ENCODE measurements at places on chromosomes 5 and 9. TPM values are rescaled to one million over a fixed set of nuclear protein-coding genes. Genes with fewer than 3 reads are reported as not detected.

PCDHB7 gene
- total RNA-seq: 0.19 TPM

C9orf153 gene
- 0.65 TPM for total RNA-seq

GHR gene
- total RNA-seq: 0.19 TPM

CYFIP2 gene
- total RNA-seq: 80.6 TPM

DRD1 gene
- 0.19 TPM for total RNA-seq

LTC4S gene
- total RNA-seq: 2.2 TPM

GMCL2 gene
- total RNA-seq: 0.13 TPM

DAB2IP gene
- 41.4 TPM for total RNA-seq

PDE4D gene
- total RNA-seq: 3.1 TPM

FCN2 gene
- not detected for total RNA-seq

GRCh38 chr5:121182788-121183490, 668.7 kb upstream of the FTMT start:
- H3K4me1 ChIP-seq: no peaks in the 10 kb centered on the region
- no peak for DNase-seq
- H3K27ac ChIP-seq: no peak overlapping the region
- no peaks in the 10 kb centered on the region for H3K36me3 ChIP-seq

GRCh38 chr9:112037281-112038016, 137.6 kb downstream of the SUSD1 start:
- DNase-seq: no peak
- peaks cover 8% of the 10 kb centered on the region for H3K4me1 ChIP-seq
- no peak overlapping the region for H3K27ac ChIP-seq
- no peaks in the 10 kb centered on the region for H3K27me3 ChIP-seq
- no peak overlapping the region for H3K4me3 ChIP-seq

DNA sequence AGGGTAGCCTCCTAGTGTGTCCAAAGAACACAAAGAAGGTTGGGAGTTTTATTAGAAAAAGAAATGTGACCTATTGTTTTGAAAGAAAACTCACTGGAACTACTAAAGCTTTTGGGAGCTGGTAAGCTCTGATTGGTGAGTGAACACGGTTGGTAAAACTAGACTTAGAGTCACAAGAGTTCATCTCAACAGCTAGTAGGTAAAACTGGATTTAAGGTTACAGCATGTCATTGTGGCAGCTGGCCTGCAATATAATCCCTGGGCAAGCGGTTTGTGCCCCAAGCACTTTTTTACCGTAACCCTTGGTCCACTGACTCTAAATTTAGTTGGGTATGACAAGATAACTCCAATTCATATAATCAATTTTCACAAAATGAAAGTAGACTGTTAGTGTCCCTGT, 47.4 kb downstream of the UBAP2 start:
- DNase-seq: no peak
- no peak overlapping the region for H3K27ac ChIP-seq
- no peak overlapping the region for H3K4me3 ChIP-seq
- H3K36me3 ChIP-seq: peaks cover 12% of the 10 kb centered on the region

- H3K27me3 ChIP-seq: no peaks in the 10 kb centered on the region
- no peak overlapping the region for H3K27ac ChIP-seq
- no peak for DNase-seq
- H3K4me1 ChIP-seq: no peaks in the 10 kb centered on the region
- no peaks in the 10 kb centered on the region for H3K36me3 ChIP-seq
Observed at GRCh38 chr5:61860978-61861377, 445.0 kb upstream of the KIF2A start.

DNA sequence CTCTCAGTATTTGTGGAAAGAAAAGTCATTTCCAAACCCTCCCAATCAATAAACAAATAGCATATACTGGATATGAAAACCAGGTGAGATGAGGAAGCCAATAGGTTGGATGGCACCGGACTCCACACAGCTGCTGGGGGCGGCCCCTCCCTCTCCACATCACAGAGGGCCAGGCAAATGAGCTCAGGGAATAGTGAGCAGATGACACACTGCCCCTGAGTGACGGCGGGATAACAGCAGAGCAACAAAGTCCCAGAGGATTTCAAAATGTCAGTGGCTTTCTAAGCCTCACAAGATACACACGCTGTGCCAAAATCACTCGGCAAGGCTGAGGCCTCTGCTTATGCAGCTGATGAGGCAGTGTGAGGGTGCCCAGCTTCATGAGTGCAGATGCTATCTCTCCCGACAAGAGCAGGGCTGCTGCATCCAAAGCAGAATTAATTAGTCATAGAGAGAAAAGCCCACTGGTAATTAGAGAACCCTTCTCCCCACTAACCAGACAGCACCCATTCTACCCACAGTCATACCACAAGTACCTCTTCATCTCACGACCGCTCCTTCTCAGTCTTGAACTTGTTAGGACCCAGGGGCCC, 235.0 kb upstream of the NFIL3 start:
- H3K27me3 ChIP-seq: no peaks in the 10 kb centered on the region
- no peak for DNase-seq
- no peak overlapping the region for H3K4me3 ChIP-seq
- H3K4me1 ChIP-seq: no peaks in the 10 kb centered on the region
- no peak overlapping the region for H3K27ac ChIP-seq

DNA sequence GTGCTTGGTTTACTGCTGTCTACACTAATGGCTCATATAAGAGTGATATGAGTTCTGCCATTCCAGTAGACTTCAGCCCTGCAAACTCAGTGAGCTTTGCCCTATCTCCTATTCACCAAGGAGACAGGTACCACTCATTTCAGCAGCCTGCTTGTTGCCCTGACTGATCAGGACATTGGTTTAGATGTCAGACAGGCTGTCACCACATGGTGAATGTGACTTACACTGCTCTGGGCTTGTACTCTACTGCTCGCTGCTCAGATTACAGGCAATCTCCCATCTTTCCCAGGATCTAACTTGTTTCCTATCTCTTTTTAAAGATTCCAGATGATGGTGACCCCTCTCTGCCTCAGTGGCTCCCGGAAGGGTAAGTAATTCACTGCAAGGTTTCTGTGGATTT, 123.3 kb upstream of the RUSC2 start:
- H3K27me3 ChIP-seq: no peaks in the 10 kb centered on the region
- H3K27ac ChIP-seq: no peak overlapping the region

GRCh38 chr9:111983484-111983908, 86.9 kb downstream of the UGCG start:
- no peaks in the 10 kb centered on the region for H3K27me3 ChIP-seq
- no peak overlapping the region for H3K4me3 ChIP-seq
- no peaks in the 10 kb centered on the region for H3K36me3 ChIP-seq
- no peaks in the 10 kb centered on the region for H3K4me1 ChIP-seq
- no peak for DNase-seq

GRCh38 chr9:127634021-127634420, 21.9 kb downstream of the STXBP1 start:
- no peaks in the 10 kb centered on the region for H3K27me3 ChIP-seq
- H3K36me3 ChIP-seq: no peaks in the 10 kb centered on the region
- H3K4me1 ChIP-seq: peaks cover 16% of the 10 kb centered on the region
- H3K27ac ChIP-seq: no peak overlapping the region
- DNase-seq: no peak

DNA sequence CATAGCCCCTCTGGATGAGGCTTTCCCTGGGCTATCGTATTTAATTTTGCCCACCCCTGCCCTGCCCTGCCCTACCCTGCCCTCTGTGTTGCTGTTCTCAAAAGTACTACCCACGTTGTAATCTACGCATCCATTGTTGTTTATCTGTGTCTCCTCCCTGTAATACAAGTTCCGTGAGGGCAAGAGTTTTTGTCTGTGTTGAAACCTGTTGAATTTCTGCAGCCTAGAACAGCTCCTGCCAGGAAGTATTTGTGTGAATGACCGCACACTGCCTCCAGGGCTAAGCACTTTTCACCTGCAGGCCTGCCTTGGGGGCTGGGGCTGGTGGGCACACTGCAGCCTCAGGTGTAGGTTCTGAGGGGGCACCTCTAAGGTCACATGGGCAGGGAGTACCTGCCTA, 244.8 kb downstream of the HSPA4 start:
- H3K4me3 ChIP-seq: no peak overlapping the region
- no peaks in the 10 kb centered on the region for H3K27me3 ChIP-seq
- no peak for DNase-seq

GRCh38 chr5:8528106-8528505, 659.2 kb downstream of the MTRR start:
- no peak for DNase-seq
- no peaks in the 10 kb centered on the region for H3K27me3 ChIP-seq
- no peak overlapping the region for H3K4me3 ChIP-seq
- H3K36me3 ChIP-seq: no peaks in the 10 kb centered on the region
- no peaks in the 10 kb centered on the region for H3K4me1 ChIP-seq

- H3K36me3 ChIP-seq: no peaks in the 10 kb centered on the region
- no peaks in the 10 kb centered on the region for H3K4me1 ChIP-seq
- DNase-seq: no peak
Observed at GRCh38 chr5:42586625-42587024, 163.4 kb downstream of the GHR start.

GRCh38 chr5:42875211-42875610, 63.5 kb upstream of the SELENOP start:
- H3K4me3 ChIP-seq: no peak overlapping the region
- H3K36me3 ChIP-seq: no peaks in the 10 kb centered on the region
- H3K27me3 ChIP-seq: no peaks in the 10 kb centered on the region
- H3K27ac ChIP-seq: no peak overlapping the region
- H3K4me1 ChIP-seq: no peaks in the 10 kb centered on the region

GRCh38 chr9:121652021-121652837, 795 bp downstream of the DAB2IP start:
- no peak for DNase-seq
- H3K4me1 ChIP-seq: peaks cover 43% of the 10 kb centered on the region
- no peaks in the 10 kb centered on the region for H3K36me3 ChIP-seq
- H3K27me3 ChIP-seq: no peaks in the 10 kb centered on the region

DNA sequence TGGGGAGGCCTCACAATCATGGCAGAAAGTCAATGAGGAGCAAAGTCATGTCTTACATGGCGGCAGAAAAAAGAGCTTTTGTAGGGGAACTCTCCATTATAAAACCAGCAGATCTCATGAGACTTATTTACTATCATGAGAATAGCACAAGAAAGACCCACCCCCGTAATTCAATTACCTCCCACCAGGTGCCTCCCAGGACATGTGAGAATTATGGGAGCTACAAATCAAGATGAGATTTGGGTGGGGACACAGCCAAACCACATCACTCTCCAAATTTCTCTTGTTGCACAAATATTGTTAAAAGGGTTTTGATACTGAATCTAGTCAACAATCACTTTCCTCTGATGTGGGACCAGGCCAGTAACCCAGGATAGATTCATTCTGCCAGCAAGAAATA, 1176.1 kb downstream of the CDH9 start:
- H3K4me3 ChIP-seq: no peak overlapping the region
- H3K4me1 ChIP-seq: no peaks in the 10 kb centered on the region
- no peaks in the 10 kb centered on the region for H3K36me3 ChIP-seq

GRCh38 chr9:27933210-27934025, 360.1 kb upstream of the C9orf72 start:
- H3K27ac ChIP-seq: no peak overlapping the region
- H3K36me3 ChIP-seq: no peaks in the 10 kb centered on the region
- no peaks in the 10 kb centered on the region for H3K4me1 ChIP-seq
- no peak for DNase-seq
- H3K4me3 ChIP-seq: no peak overlapping the region
- no peaks in the 10 kb centered on the region for H3K27me3 ChIP-seq

GRCh38 chr9:15697446-15697851, 144.6 kb downstream of the CCDC171 start:
- no peak overlapping the region for H3K4me3 ChIP-seq
- H3K27me3 ChIP-seq: no peaks in the 10 kb centered on the region
- H3K4me1 ChIP-seq: no peaks in the 10 kb centered on the region
- DNase-seq: no peak
- no peaks in the 10 kb centered on the region for H3K36me3 ChIP-seq
- no peak overlapping the region for H3K27ac ChIP-seq

DNA sequence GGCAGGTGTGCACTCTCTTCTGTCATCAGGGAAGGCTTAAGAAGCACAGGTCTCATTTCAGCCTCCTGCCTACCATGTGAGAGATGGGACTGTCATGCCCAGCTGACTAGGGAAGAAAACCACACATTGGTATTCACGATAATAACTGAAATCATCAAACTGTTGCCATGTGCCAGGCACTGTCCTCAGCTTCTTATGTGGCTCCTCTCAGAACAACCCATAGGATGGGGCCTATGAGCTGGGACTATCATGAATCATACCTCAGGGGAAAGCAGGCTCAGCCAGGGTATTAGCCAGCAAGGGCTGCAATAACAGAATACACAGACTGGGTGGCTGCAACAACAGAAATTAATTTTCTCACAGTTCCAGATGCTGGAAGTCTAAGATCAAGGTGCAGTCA, 3.3 kb downstream of the AFAP1L1 start:
- H3K27me3 ChIP-seq: peaks cover 8% of the 10 kb centered on the region
- DNase-seq: no peak
- H3K27ac ChIP-seq: no peak overlapping the region
- no peak overlapping the region for H3K4me3 ChIP-seq
- peaks cover 7% of the 10 kb centered on the region for H3K4me1 ChIP-seq
- no peaks in the 10 kb centered on the region for H3K36me3 ChIP-seq

DNA sequence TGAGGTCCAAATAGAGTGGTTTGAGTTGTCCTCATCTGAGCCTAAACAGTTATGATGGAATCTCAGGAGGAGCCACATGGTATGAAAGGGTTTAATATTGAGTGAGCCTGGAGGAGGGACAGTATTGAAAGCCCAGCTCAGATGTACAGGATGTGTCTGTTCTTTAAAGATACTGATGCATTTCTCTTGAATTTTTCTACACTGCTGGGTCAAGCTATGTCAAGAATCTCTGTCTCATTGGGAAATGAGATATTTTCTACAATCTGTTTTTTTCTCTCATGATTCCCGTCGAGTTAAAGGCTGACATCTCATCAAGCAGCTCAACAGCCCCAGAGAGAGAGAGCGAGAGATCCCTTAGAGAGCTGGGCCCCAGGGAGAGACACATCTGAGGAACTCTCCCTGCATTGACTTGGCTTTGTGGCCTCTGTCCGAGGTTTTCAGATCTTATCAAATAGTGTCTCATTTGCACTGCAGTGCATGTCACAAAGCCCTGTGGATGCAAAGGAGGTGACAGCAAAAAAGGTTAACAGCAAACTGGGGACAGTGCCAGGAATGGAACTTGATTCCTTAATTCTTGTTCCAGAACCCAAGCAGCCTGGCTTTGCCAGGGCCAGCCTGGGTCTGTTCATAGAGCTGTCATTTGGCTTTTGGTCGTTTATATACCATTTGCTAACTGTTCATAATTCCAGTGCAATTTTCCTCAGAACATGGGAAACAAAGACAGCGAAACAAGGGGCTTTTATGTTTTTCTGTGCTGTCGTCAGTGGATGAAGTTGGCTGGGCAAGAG, 19.0 kb upstream of the ACTBL2 start:
- no peaks in the 10 kb centered on the region for H3K36me3 ChIP-seq
- no peak overlapping the region for H3K27ac ChIP-seq
- DNase-seq: no peak

DNA sequence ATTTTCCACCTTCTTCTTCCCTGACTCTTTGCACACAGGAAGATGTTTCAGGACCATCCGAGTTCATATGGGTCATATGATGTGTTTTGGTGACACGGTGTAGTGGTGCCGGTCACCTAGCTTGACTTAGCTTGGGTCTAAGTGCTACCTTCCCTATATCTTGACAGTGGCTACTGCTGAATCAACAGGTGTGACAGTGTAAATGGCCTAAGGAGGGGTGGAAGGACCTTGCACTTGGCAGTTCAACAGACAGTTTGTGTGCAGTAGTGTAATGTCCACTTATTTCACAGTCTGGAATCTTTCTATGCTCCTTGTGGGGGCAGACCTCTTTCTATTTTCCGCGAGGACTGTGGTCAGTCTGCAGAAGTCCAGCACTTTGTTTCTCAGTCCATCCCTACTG, 43.8 kb downstream of the CARTPT start:
- no peaks in the 10 kb centered on the region for H3K36me3 ChIP-seq
- H3K4me1 ChIP-seq: no peaks in the 10 kb centered on the region
- no peak overlapping the region for H3K27ac ChIP-seq
- H3K27me3 ChIP-seq: no peaks in the 10 kb centered on the region
- H3K4me3 ChIP-seq: no peak overlapping the region

GRCh38 chr9:134412298-134412711, 86.0 kb downstream of the RXRA start:
- H3K27me3 ChIP-seq: no peaks in the 10 kb centered on the region
- H3K27ac ChIP-seq: no peak overlapping the region
- H3K4me3 ChIP-seq: no peak overlapping the region
- peaks cover 2% of the 10 kb centered on the region for H3K4me1 ChIP-seq
- DNase-seq: no peak
